ENCODE measurements at places on chromosomes 1 and 21. TPM values are rescaled to one million over a fixed set of nuclear protein-coding genes. Genes with fewer than 3 reads are reported as not detected.

The KRTAP26-1 gene
- total RNA-seq = not detected

The LRRC53 gene
- total RNA-seq = not detected

The CCDC181 gene
- 2.0 TPM for total RNA-seq

The ADGRB2 gene
- 6.1 TPM for total RNA-seq

The ALG6 gene
- 15.2 TPM for total RNA-seq

The RIMS3 gene
- total RNA-seq = 0.44 TPM

The PDC gene
- total RNA-seq = not detected

The PRKACB gene
- total RNA-seq = 17.9 TPM

The HUNK gene
- 0.12 TPM for total RNA-seq

The C1QC gene
- total RNA-seq = not detected

The FMO3 gene
- total RNA-seq = not detected

The IGFN1 gene
- 4.6 TPM for total RNA-seq

The LIN28A gene
- not detected for total RNA-seq

The ZNF687 gene
- total RNA-seq = 12.6 TPM

The CALML6 gene
- total RNA-seq = 0.22 TPM

The HES3 gene
- not detected for total RNA-seq

The BMP8A gene
- 0.11 TPM for total RNA-seq

The TMEM82 gene
- not detected for total RNA-seq

The GOLT1A gene
- total RNA-seq = not detected

The KPRP gene
- not detected for total RNA-seq

The GUCA2B gene
- not detected for total RNA-seq

Data from uterine smooth muscle cell (primary cell).